ENCODE measurements at places on chromosomes 12 and 14.

DNA sequence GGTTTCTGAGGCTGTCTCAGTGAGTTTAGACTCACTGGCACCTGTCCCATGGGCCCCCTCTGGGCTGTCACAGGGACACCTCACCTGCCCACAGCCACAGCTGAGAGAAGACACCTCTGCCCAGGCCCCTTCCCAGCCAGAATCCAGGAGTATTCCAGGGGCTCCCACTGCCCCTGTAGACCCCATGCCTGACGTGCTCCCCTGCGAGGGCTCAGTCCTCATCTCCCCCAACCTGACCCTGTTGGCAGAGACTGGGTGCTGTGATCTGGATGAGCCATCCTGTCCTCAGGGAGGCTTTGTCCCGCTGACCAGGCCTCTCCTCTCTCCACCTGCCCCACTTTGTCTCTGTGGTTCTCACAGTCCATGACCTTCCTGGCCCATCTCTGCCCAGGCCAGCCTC, 89.4 kb downstream of the DHRS2 start:
- no peak for DNase-seq

DNA sequence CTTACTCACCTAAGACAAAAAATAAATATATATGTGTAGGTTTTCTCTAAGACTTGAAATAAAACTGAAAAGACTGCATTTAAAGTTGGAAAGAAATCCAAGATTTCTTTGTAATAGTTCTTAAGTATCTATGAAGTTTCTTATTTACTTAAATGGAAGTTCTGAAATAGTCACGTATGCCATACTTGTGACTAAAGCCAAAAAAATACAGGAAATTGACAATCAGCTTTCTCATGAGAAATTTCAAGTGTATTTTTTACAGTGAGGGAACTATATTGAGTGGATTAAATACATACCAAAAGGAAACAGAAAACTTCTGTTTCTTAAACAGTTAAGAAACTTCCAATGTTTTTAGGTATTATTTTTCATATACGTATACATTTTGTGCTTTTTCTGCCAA, 188.1 kb downstream of the DPY19L2 start:
- DNase-seq: no peak

- DNase-seq: no peak
These were observed 78.8 kb downstream of the KCNMB4 start for GRCh38 chr12:70444903-70445302.

GRCh38 chr14:90795744-90796143, 20.5 kb downstream of the TTC7B start:
- DNase-seq: no peak

- no peak for DNase-seq
These were observed 48.5 kb upstream of the RIMBP2 start for GRCh38 chr12:130764475-130765185.

DNA sequence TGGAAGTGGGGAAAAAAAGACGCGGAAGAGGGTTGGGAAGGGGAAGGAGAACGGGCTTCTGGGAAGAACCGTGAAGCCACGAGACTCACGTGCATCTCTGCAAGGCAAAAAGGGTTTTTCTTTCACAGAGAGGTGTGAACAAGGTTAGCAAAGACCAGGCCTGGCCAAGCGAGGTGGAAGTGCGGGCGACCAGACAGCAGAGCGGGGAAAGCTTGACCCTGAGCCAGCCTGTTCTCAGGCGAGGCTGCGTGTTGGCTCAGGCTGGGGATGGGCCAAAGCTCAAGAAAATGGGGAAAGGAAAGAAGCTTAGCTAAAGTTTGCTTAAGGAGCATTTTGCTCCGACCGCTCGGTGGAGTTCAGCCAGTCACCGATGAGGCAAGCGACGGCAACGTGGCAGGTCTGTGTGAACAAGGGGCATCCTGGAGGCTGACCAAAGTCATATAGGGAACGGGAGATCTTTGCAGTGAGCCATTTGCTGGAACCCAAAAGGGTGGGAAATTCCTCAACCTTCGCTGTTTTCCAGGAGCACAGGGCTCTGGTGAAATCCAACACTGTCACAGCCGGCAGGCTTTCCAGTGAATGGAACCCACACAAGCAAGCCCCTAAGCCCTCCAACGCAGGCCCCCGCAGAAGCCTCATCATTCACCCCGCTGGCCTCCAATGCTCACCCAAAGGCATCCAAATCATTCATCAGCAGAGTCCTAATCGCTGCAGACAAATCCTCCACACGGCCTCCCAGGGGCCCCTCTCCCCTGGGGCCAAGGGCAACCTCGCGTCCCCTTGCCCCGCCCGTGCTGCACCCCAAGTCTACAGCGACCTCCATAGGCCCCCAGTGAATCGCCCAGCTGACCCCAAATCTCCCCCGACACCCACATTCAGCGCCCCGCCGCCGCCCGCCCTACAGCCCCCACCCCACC, 754 bp downstream of the ZNF605 start:
- peak; percentile 12 for DNase-seq

GRCh38 chr12:55682087-55682796, 25.5 kb downstream of the ITGA7 start:
- no peak for DNase-seq

GRCh38 chr12:6181583-6182278, 18.5 kb upstream of the CD9 start:
- no peak for DNase-seq

- no peak for DNase-seq
These were observed 242.7 kb upstream of the SFSWAP start for GRCh38 chr12:131468206-131468605.

- no peak for DNase-seq
These were observed 1.1 kb upstream of the BMP4 start for GRCh38 chr14:53957739-53958138.

GRCh38 chr12:130932061-130932930, 21.4 kb upstream of the ADGRD1 start:
- DNase-seq: no peak

Measured in tibial nerve (tissue), 4 donors.